ENCODE measurements at places on chromosomes 11 and 22.

DNA sequence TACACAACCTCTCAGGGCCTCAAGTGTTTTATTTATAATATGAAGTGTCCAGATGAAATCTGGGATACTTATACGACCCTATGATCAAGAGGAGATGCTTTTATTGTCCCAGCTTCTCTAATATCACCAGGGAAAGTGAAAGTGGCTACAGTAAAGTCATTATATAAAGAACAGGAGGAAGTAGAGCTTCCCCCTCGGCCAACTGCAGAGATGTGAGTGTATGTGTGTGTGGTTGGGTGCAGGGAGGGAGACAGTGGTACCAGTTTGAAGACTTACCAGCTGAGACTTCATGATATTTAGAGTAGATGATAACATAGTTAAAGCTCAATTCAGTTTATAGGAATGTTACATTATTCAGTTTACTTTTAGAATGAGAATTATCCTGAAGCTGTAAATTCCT lies 373.6 kb upstream of the DDI1 start:
- no peak for DNase-seq

GRCh38 chr11:18650859-18651557 lies 16.9 kb upstream of the SPTY2D1 start:
- DNase-seq, result peak; percentile 20

DNA sequence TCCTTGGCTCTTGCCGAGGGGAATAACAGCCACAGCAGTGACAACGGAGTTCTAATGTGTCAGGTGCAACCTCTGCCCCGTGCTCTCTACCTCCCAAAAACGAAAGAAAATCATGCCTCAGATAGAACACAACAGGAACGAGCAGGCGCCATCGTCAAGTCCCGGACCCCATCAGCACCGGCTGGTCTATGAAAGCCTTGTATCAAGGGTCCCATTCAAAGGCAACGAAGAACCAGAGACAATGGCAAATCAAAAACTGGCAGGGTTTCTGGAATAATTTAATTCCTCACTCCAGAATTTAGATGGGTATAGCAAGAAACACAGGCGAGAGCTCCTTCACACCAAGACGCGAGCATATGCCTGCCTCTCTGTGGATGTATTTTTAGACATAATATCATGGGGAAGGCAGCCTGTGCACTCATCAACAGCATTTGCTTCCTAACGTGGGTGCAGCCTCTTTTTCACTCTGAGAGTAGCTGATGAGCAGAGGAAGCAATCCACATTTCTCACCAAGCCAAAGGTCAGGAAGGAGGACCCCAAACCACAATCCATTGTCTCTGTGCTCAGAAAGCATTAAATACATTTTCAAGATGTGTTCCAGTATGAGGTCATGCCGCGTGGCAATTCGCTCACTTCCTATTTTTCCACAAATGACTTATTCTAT lies 193.4 kb upstream of the BLID start:
- DNase-seq, result no peak

- DNase-seq, result no peak
Measured at GRCh38 chr22:38781033-38781432, 12.9 kb downstream of the DNAL4 start.

- DNase-seq, result no peak
Measured at GRCh38 chr11:72586321-72587090, 87.7 kb downstream of the PDE2A start.

- DNase-seq, result no peak
Measured at GRCh38 chr22:46829941-46830715, 67.7 kb downstream of the TBC1D22A start.

DNA sequence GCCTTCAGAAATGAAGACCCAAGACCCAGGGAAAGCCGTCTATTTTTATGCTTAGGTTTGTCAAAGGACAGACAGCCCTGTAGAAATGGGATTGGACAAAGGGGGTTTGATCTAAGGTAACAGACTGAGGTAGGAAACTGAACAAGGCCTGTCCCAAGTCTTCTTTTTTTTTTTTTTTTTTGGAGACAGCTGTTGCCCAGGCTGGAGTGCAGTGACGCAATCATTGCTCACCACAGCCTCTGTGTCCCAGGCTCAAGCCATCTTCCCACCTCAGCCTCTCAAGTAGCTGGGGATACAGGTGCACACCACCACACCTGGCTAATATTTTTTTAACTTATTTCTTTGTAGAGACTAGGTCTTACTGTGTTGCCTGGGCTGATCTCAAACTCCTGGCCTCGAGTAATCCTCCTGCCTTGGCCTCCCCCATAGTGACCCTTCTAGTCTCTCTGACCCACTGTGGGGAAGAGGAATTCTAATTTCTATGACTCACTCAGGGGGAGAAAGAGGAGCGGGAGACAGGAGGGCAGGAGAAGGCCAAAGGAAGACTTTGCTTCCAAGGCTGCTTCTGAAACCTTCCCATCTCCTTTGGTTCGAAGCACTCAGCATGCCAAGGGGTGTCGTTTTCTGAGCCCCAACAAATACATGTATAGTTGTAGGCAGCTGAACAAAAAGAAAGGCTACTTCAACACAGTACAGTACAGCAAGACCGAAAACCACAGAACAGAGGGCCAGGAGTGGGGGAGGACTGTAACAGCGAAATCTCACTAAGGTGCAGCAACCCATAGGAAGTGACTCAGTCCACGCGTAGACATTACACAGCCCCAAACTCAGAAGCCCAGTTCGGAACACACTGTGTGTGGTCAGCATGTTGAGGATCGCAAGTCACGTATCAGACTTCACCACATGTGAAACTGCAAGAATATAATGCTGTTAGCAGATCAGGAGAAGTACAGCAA lies 872 bp downstream of the TMA7B start:
- DNase-seq, result no peak

DNA sequence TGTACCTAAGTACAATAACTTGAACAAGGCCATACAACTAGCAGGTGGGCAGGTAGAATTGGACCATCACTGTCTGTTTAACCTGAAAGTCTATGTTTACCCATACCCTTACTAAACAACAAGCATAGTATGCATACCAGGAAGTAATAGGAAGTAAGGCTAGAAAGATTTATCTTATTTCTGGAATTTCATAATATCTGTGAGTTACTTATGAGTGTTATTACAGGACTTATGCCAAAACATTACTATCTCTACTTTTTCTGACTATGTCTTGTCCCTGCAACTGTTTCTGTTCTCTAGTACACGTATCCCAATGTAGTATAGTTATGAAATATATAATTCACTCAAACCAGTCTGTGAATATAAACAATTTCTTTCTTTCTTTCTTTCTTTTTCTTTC lies 1400.8 kb upstream of the TENM4 start:
- DNase-seq, result no peak

DNA sequence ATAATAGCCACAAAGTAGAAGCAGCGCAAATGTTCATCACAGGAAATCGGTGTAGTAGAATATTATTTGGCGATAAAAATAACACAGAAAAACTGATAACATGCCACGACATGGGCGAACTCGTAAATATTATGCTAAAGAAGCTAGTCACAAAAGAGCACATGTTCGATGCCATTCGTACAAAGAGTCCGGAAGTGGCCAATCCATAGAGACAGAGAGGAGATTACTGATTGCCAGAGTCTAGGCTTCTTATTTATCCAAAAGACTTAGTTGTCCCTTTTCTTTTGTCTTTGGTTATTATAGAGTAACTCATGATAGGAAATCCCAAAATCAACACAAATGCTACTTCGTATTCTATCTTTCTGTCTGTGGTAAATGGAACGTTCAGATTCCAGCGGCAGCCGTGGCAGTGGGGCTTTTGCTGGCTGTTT lies 56.5 kb downstream of the MED15 start:
- no peak for DNase-seq

GRCh38 chr11:1987024-1987423 lies 10.6 kb downstream of the H19 start:
- no peak for DNase-seq

GRCh38 chr22:45163099-45163450 lies 650 bp upstream of the NUP50 start:
- no peak for DNase-seq

DNA sequence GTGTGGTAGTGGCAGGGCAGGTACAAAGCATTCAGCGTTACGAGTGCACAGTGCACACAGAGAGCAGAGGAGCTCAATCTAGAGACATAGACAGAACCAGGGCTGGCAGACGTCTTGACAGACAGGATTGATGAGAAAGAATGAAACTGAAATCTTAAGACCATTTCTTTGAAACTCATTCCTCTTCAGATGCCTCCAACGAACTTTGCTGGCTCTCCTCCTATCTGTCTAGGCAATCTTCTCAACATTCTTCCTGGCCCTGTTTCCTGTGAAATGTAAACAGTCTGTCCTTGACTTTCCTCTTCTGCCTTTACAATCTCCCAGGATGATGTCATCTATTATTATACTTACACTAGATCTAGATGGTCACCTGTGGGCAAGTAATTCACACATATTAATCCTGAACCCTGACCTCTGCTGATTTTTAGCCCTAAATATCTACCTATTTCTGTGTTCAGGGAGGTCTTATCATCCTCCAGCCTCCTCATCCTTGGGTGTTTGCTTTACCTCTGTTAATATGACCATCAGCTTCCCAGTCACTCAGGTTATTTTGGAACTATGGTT lies 119.5 kb downstream of the ENTHD1 start:
- no peak for DNase-seq

GRCh38 chr11:14340721-14341120 lies 18.3 kb downstream of the RRAS2 start:
- DNase-seq, result no peak

GRCh38 chr11:93849751-93850593 lies 446 bp downstream of the VSTM5 start:
- peak; percentile 21 for DNase-seq

DNA sequence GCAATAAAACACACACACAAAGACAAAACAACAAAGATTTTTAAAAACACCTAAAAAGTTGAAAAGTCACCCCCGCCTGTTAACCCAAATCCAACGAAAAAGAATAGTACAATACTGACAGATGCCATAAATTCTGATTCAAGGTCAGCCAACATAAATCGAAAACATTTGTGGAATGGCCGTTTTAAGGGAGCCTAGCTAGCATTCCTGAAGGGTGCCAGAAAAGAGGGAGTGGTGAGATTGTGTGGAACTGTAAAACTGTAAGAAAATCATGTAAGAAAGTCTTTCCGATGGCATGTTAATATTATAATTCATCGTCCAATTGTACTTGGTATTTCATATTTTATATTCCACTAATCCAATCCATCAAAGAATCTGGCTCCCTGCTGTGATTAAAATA lies 75.1 kb downstream of the RAB38 start:
- no peak for DNase-seq

- no peak for DNase-seq
Measured at GRCh38 chr11:115135936-115136335, 368.3 kb downstream of the CADM1 start.

GRCh38 chr11:129894278-129895125 lies 876 bp downstream of the NFRKB start:
- DNase-seq, result no peak

DNA sequence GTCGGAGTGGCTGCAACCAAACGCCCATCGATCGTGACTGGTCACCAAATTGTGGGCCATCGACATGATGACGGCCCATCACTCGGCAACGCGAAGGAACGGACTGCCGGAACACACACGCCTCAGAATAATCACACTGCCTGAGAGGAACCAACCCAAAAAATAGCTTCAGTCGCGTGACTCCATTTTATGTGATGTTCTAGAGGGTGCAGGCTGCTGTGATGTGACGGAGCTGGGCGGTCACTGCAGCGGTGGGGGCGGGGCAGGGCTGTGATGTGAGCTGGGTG lies 174.6 kb downstream of the CTTN start:
- DNase-seq, result no peak

GRCh38 chr22:29165321-29166060 lies 40.2 kb upstream of the EMID1 start:
- DNase-seq, result no peak

DNA sequence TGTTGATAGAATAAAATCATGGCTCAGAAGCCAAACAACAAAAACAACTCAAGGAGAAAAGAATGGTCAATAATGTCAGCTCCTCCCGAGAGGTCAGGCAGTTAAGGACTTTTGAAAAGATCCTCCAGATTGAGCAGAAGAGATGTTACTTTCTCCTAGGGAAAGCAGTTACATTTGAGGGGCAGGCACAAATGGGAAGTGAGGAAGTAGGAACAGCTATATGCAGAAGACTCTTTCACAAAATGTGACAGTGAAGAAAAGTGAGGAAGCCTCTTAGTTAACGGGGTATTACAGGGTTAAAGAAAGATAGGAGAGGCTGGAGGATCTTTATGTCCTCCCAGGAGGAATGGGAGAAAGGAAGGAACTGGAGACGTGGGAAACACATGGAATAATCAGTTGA lies 3.4 kb downstream of the DCHS1 start:
- no peak for DNase-seq

DNA sequence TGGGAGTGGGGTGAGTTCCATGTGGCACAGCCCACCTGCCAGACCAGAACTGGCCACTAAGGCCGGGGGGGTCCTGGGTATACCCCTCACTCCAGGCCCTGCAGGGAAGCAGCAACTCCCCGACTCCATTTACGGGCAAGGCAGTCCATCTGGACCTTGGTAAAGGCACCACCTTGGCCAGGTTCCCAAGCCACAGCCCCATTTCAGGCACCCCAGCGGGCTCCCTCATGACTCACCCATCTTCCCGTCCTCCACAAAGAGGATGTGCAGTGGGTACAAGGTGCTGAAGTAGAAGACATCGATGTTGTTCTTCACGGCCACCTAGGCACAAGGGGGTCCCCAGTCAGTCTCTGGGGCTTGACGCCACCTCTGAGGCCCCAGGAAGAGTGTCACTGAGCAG lies 15.7 kb upstream of the RASL10A start:
- DNase-seq, result no peak

- DNase-seq, result no peak
Measured at GRCh38 chr11:88398372-88398771, 60.8 kb upstream of the CTSC start.

GRCh38 chr11:119000906-119001305 lies 3.0 kb downstream of the CENATAC start:
- DNase-seq, result no peak

DNA sequence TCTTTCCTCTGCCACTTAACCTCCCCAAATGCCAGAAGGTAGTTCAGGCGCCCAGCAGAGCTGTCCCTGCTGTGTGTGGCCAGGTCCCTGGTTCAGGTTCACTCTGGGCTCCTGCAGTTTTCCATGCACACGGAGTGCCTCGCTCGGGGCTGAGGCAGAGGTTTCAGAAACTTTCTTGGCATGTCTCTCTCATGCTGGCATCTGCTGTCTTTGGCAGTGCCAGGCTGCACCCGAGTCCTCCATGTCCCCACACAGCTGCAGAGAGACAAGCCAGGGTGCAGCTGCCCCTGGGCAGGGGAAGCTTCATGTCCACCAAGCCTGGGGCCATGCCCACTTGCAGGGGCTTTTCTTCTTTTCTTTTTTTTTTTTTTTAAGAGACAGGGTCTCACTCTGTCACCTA lies 7.0 kb upstream of the NEFH start:
- DNase-seq, result no peak

- no peak for DNase-seq
Measured at GRCh38 chr11:62898027-62898426, 17.3 kb downstream of the SLC3A2 start.

- peak; percentile 41 for DNase-seq
Measured at GRCh38 chr11:107565219-107565937, at the start of gene ALKBH8. ALKBH8 (minus strand) TSS chr11:107565735; CDS start chr11:107560893, 4,842 bp downstream.

GRCh38 chr11:20275987-20276965 lies 87.2 kb upstream of the HTATIP2 start:
- DNase-seq, result no peak

- DNase-seq, result no peak
Measured at GRCh38 chr11:66437979-66438503, 607 bp downstream of the MRPL11 start.

- peak; percentile 94 for DNase-seq
Measured at GRCh38 chr22:20079745-20080444, at the start of gene DGCR8. DGCR8 (plus strand) TSS chr22:20080241; CDS start chr22:20085964, 5,723 bp downstream.

- peak; percentile 90 for DNase-seq
Measured at GRCh38 chr22:26658671-26659478, 1.5 kb downstream of the MIAT start.
